Omental fat pad (tissue), 4 donors: ENCODE measurements at places on chromosomes 12 and 14.

GRCh38 chr14:50649691-50650090 lies 18.4 kb downstream of the SAV1 start:
- no peak for DNase-seq

GRCh38 chr12:11596141-11596540 lies 53.3 kb upstream of the ETV6 start:
- DNase-seq = no peak

DNA sequence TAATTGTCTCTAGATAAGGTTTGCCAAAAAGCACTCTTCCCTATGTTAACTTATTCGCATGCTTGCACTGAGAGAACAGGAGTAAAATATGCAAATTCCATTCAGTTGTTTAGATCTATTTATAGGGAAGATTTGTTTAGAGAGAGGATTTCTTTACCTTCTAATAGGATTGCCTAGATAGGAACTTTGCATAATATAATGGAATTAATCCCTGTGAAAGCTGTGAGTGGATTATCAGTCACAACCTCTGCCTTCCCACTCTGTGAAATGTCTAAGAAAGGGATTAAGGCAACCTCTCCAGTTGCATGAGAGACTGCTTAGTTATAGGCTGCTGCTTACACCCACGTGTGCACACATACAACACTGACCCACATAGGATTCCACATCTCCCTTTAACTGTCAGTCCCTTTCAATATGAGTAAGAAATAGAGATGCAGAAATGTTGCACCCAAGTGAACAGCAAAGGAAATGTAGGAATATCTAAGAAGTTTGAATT lies 83.2 kb downstream of the ALG10B start:
- DNase-seq = no peak

GRCh38 chr12:20006871-20007730 lies 361.2 kb upstream of the PDE3A start:
- no peak for DNase-seq

GRCh38 chr14:49173765-49174373 lies 412.3 kb downstream of the RPS29 start:
- DNase-seq = no peak

GRCh38 chr14:77086017-77086727 lies 11.9 kb upstream of the CIPC start:
- DNase-seq = no peak

GRCh38 chr12:64569923-64570691 lies 40.2 kb upstream of the RASSF3 start:
- no peak for DNase-seq

DNA sequence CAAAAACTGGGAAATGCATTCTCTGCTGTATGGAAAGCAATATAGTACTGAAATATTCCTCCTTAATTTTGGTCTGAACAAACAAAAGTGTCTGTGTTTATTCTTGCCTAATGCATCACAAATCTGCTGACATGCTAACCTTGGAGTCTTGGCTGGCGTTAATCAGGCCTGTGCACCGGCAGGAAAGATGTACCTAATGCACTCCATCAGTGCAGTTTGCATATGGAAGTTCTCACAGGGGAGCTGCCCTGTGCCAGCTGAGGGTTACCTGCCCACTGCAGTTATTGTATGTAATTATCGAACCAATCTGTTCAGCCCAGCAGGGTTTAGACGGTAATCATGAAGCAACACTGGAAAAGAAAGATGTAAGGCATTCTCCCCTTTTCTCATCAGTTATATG lies 76.9 kb downstream of the VRK1 start:
- DNase-seq = no peak
